ENCODE measurements at places on chromosomes 11 and 22.

DNA sequence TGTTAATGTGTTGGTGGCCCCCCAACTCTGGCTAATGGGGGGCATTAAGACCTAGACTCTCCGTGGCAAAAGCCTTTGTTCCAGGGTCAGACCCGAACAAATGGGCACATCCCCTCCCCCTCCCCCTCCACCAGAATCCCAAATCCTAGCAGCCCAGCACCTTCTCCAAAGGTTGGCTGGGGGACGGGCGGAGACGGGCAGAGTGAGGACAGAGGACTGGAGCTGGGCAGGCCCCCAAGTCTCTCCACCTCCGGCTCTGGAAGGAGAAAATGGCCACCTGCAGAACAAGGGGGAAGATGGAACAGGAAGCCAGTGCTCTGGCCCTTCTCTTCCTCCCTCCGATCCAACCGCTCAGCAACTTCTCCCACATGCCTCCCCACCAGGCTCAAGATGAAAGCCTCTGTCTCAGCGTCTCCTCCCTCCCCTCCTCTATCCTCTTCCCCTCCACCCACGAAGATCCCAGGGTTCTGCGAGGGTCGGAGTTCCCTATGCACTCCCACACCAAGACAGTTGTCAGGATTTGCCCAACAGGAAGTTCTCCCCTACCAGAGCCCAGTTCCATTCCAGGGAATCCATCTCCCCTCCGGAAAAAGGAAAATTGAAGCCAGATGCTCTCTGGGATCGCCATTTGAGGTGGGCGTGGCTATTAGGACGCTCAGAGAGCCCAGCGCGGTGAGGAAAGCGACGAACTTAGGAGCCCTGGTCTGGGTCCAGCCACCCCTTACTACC, 20.1 kb downstream of the ADA2 start:
- no peak for DNase-seq

- no peak for DNase-seq
Observed at GRCh38 chr11:122275508-122275907, 159.5 kb upstream of the BLID start.

- DNase-seq: no peak
Observed at GRCh38 chr22:22484023-22484422, 24.5 kb downstream of the ZNF280B start.

- DNase-seq: no peak
Observed at GRCh38 chr11:125263268-125263790, 98.8 kb downstream of the PKNOX2 start.

GRCh38 chr11:8022876-8023275, 35.7 kb downstream of the EIF3F start:
- DNase-seq: no peak

Measured in stimulated activated CD4-positive, alpha-beta T cell treated with anti-CD3 and anti-CD28 coated beads, Interleukin-2, amount 100 ng/mL, for 4 hours (primary cell).